ENCODE measurements at places on chromosomes 4 and X.

GRCh38 chr4:15779809-15780208 is 1.7 kb downstream of the CD38 start:
- no peak for DNase-seq

- DNase-seq: no peak
These were observed 213.3 kb downstream of the ANKRD50 start for GRCh38 chr4:124499261-124499660.

DNA sequence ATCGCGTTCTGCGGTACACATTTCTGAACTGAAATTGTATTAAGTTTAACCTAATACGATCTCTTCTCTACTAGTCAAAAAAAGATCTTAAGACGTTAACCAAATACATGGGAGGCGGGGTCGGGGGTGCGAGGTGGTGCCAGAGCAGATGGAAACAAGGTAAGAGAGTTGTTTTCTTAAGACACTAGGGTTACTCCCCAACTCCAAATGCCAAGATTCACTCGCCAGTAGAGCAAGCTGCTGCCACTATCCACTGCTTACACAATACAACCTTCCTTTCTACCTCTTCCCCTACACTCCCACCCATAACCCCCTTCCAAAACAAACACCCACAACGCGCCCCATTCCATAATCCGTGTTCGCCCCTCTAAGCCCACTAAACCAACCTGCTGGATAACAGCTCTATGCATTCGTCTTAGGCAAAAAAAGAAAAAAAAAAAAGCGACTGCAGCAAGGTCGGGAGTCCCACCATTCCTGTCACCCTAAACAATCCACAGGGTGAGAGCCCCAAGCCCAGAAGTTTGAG is 1.3 kb downstream of the LCORL start:
- DNase-seq: peak; percentile 12

DNA sequence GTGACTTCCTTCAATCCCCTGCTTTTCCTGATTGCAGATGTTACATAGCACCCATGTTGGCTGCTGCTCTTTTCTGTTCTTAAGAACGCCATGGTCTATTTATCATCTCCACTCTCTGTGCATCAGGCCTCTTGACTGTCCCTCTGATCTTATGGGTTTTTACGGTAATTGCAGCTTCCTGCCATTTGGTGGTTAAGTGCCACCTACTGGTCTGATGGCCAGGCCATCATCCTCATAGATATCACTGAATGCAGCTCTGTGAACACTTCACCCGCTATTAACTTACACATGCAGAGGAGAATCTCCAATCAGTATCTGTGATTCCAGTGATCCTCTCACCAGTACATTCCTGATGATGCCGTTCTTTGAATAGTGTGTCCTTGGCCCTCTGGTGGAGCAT is 382.4 kb downstream of the TRAM1L1 start:
- DNase-seq: no peak

- DNase-seq: no peak
These were observed 37.3 kb downstream of the SLIT2 start for GRCh38 chr4:20288846-20289512.

DNA sequence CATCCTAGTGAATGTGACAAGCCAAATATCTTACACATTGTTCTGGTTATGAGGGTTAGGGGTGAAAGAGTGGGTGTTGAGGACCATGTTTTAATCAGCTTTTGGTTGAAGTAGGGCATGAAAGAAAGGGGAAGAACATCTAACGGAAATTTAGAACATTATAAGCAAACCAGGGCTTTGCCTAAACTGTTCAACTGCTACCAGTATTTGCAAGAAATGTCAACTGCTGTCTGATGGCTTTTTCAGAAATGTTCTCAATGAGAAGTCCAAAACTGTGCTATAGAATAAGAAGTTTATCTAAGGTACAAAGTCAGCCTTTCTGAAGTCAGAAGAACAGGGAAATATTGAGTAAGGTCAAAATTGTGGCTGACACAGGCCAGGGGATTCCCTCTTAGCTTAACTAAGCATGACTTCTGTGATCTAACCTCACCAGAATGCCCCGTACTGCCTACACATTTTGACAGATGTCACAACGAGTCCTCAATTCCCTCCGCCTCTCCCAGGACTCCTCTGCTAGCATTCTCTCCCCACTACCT is 67.1 kb downstream of the DTHD1 start:
- DNase-seq: peak; percentile 46

DNA sequence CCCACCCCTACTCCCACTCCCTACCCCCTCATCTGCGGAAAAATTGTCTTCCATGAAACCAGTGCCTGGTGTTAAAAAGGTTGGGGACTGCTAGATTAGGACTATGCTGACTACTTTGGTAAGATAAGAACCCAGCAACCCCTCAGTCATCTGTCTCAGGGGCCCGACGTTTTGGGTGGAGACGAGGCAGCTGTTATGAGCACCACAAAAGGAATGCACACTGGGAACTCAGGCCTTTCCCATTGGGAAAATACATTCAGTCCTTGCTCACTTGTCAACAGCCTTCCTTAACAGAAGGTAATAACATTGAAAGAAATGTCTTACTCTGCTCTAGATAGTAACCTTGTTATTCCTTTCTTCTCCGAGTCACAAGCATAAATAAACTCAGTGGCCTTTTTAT is 310.8 kb downstream of the AFF2 start:
- no peak for DNase-seq

- DNase-seq: no peak
These were observed 734.1 kb upstream of the TENM3 start for GRCh38 chr4:181509073-181509472.

GRCh38 chr4:19512086-19512485 is 739.6 kb upstream of the SLIT2 start:
- DNase-seq: no peak

GRCh38 chr4:120720354-120720934 is 202.1 kb downstream of the PRDM5 start:
- DNase-seq: no peak
